ENCODE measurements at places on chromosomes 13 and 19.

GRCh38 chr19:53431399-53432087 lies at the start of gene ZNF761:
Gene ZNF761 (plus strand): TSS chr19:53431984. CDS start chr19:53447269, 15,285 bp downstream.
- peak; percentile 98 for DNase-seq

DNA sequence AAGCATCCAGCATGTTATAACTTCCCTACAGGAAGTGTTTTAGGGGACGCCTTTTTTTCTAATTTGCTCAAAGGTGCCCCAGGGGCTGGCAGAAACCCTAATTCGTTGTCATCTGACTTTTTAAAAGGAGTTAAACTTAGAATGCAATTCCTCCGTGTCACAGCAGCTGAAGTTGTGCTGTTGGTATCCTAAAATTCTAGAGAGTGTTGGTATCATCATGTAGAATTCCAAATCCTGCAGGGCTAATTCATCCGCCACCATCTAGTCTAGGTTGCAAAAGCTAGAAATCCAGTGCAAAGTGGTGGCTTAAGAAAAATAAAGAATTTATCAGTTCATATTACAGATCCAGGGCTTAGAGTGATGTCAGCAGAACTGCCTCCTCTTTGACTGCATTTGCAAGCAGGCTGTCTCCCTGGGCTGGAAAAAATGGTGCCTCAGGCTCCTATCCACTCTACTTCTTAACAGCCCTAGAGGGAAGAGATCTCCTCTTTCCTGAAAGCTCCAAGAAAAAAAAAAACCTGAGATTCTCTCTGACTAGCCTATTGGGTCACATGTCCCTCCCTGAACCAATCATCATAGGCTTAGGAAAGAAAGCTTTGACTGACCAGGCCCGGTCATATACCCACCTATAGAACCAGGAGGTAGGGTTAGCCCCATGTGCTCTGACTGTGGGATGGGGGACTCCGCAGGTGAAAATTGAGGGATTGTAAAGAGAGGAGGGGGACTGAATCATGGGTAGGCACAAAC lies 73.0 kb downstream of the MAP4K1 start:
- no peak for DNase-seq

DNA sequence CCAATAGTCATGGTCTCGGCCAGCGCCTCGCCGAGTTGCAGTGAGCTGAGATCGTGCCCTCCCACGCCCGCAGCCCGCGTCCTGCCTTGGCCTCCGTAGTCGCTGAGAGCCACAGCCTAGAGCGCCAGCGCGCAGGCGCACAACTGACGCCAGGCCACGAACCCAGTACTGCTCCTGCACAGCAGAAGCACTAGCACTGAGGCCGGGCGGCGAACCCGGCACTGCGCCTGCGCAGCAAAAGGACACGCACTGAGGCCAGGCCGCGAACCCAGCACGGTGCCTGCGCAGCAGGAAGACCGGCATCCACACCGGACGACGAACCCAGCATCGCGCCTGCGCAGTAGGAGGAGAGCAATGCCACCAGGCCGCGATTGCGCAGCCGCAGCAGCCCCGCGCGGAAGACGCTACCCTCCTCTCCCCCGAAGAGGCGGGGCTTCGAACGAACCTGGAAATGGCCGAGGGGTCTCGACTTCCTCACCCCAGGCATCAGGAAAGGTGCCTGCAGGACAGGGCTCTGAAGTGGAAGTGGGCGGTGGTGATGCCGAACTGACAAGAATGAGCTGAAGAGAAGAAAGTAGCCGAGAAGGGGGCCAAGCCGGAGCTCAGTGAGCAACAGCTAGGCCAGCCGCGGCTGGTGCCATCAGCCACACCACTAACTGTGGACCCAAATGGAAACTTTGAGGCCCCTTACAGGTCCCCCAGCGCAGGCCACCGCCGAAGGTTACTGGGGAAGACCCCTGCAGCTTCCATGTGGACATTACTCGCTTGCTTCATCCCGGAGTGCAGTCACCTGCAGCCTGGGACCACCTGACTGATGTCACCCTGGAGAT lies 7.5 kb downstream of the F10 start:
- DNase-seq: no peak

DNA sequence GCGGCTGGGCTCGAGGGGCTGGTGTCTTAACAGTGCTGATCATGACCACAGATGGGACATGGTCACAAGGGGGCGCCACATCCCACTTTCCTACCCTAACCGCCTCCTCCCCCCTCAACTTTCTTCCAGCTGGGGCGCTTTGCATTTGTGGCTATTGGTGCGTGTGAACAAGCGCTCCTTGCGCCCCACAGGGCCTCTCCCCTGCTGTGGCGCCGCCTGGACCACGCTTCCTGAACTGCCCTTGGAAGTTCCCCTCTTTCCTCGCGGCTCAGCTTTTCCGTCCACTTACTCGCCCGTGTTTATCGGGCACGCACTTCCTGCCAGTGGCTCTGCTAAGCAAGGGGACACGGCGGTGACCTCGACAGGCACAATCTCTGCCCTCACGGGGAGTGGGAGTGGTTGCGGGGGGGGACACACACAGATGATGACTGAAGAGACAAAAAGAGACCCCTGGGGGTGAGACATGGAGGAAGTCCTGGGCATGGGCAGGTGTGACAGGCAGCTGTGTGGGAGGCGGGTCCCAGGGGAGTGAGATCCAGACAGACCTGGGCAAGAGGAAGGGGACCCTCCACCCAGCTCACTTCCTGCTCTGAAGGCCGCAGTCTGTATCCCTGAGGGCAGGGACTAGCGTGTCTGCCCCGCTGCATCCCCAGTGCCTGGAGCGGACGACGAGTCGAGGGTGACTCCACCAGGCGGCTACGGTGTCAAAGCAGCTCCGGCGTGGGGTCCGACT lies 40.3 kb downstream of the ZNF787 start:
- peak; percentile 64 for DNase-seq

- DNase-seq: no peak
Observed at GRCh38 chr19:41355035-41355434, 1.3 kb upstream of the TGFB1 start.

GRCh38 chr19:45906221-45906620 lies 3.8 kb upstream of the MYPOP start:
- no peak for DNase-seq

DNA sequence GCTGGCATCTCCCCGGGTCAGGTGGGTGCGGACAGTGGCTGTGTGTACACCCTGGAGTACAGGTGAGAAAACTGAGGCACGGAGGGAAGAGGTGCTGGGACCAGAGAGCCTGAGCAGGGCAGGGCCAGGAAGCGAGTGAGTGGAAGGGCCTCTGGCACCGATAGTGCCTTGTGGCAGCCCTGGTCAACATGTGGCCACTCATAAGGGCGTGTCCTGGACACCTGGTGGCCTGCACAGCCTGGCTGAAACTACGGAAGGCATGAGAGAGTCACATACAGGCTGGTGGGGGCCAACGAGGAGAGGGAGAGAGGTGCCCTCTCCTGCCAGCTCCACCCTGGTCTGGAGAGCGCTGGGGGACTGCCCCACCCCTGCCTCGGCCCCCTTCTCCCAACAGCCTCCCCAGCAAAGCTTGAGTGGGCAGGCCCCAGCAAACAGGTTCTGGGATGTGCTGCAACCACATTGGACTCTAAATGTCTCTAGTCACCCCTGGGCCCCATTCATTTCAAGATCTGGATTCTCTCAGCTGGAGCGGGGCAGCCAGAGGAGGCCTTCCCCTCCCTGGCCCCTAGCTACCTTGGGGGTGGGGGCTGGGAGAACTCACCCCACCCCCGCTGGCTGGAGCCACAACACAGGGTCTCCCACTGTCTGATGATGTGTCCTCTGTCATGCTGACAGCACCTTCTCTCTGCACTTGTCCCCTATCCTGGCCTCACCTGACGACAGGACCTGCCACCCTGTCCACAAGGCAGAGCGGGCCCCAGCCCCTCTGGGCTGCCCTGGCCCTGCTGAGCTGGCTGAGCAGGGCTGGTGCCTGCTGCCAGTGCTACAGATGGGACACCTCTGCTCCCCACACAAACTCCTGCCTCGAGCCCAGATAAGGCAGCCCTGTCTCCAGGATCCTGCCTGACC lies 5.8 kb downstream of the CBARP start:
- no peak for DNase-seq

GRCh38 chr19:33785795-33786194 lies 10.9 kb upstream of the KCTD15 start:
- no peak for DNase-seq

DNA sequence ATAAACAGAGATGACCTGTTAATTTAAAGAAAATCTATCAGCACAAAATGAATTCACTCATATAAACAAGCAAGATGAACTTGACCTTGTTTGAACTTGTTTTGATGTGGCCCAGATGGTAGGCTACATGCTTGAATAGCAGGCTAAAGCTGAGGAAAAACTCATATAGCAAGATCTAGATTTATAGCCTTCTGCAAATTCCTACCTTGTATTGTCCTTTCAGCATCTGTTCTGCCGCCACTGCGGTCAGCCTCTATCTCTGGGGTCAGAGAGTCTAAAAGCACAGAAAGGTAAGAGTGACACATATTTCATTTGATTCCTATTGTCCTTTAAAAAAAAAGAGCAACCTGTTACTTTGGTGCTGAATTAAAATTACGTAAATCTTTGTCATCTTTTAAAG lies 392.1 kb downstream of the DACH1 start:
- DNase-seq: no peak

DNA sequence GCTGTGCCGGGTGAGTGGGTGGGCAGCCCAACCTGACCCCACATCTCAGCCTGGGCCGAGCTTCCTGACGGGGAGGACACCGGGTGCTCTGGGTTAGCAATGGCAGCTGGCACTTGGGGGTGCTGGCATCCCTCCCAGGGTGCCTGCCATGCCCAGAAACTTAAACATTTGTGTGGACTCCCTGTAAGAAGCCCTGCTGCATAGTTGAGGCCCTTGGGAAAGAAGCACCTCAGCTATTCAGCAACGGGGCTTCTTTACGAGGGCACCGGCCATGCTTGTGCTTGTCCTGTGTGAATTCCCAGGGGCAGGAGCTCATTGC lies 33.8 kb upstream of the MEDAG start:
- no peak for DNase-seq

- peak; percentile 44 for DNase-seq
Observed at GRCh38 chr19:7505288-7505681, 10.6 kb upstream of the ZNF358 start.

DNA sequence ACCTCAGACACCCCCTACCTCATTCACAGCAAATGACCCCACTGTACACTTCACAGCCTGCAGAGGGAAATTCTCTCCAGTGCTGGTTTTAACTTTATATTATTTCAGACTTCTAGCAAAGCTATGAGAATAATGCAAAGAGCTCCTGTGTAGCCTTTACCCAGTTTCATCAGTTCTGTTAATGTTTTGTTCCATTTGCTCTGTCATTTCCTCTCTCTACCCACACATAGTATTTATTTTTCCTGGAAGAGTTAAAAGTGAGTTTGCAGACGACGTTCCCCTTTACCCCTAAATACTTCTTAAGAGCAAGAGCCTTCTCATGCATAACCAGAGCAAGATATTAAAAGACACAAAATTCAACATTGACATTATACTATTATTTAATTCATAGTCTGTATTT lies 49.9 kb upstream of the ADGRE1 start:
- no peak for DNase-seq

GRCh38 chr13:45209229-45209628 lies 8.4 kb upstream of the KCTD4 start:
- no peak for DNase-seq

GRCh38 chr13:95153647-95154412 lies 147.4 kb downstream of the ABCC4 start:
- peak; percentile 79 for DNase-seq

DNA sequence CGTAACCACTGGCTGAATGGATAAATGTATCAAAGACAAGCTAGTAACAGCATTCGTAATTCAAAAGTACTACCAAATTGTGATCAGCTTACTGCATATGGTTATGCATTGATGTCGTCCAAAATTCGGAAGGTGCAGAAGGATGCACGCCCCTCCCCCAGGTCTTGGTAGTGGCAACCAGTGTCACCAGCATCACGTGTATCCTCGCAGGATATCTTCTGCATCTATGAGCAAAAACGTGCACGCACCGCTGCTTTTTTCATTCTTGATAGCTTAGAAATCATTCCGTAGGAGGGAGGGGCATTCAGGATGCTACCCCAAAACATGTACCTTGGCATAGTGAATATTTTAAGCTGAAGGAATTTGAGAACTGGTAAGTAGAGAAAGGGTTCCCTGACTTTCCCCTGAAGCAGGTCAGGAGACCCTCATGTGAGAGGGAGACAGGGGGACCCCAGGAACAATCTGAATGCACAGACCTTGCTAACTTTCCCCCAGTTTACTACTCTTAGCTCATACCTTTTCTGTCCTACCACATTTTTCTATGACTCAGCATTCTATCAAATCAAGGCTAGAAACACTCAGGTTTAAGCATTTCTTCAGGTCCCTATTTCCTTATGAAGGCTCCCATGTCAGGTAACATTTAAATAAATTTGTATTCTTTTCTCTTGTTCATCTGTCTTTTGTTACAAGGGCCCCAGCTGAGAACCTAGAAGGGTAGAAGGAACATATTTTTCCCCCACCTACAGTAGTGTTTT lies 61.2 kb upstream of the TM9SF2 start:
- DNase-seq: no peak

DNA sequence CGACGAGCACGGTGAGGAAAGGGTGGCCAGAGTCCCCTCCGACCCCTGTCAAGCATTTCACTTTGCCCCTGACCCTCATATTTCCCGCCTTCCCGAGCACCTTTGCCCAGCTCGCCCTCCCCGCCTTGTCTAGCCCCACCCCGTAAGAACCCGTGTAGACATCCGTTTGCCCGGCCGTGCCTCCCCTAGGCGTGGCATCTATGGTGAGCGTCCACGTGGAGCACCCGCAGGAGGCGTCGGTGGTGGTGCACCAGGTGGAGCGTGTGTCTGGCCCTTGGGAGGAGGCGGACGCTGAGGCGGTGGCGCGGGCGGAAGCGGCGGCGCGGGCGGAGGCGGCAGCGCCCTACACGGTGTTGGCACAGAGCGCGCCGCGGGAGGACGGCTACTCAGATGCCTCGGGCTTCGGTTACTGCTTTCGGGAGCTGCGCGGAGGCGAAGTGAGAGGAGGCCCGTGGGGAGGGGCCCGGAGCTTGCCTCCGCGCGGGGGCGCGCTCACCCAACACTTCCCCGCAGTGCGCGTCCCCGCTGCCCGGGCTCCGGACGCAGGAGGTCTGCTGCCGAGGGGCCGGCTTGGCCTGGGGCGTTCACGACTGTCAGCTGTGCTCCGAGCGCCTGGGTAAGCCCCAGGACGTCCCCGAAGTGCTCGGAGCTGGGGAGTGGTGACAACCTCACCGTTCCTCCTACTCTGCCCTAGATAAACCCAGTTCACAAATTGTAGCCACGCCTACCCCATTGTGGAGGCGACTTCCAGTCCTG lies 4.2 kb downstream of the LTBP4 start:
- DNase-seq: peak; percentile 33

- no peak for DNase-seq
Observed at GRCh38 chr19:27746691-27747380, 1466.1 kb downstream of the UQCRFS1 start.

All from NCI-H1436 (cell line).